ENCODE measurements at places on chromosomes 1 and 21.

GRCh38 chr1:209737118-209737505, 18.7 kb upstream of the TRAF3IP3 start:
- no peak for DNase-seq

- DNase-seq: no peak
Measured at GRCh38 chr1:173995475-173995874, 26.7 kb downstream of the RC3H1 start.

DNA sequence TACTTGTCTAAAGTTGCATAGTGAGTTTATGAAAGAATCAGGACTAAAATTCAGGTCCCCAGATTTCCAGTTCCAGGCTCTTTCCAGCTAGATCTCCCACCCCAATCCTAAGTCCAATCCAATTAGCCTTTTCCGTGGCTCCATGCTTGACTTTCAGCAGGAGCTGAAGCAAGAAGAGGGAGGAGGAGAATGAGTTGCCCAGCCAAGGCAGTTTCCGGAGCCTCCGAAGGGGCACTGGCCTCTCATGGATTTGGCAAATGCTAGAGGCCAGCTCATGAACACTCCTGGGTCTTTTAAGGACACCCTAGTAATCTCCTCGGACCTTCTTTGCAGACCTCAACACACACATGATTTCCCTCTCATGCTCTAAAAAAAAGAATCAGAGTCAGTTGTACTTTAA, 10.5 kb upstream of the LRRC52 start:
- DNase-seq: no peak

GRCh38 chr1:117582451-117582850, 23.4 kb upstream of the TENT5C start:
- no peak for DNase-seq

- no peak for DNase-seq
Measured at GRCh38 chr1:48555271-48555670, 83.3 kb upstream of the SPATA6 start.

GRCh38 chr1:118485757-118486156, 300.7 kb upstream of the SPAG17 start:
- no peak for DNase-seq

- no peak for DNase-seq
Measured at GRCh38 chr1:100622037-100622436, 84.1 kb downstream of the GPR88 start.

DNA sequence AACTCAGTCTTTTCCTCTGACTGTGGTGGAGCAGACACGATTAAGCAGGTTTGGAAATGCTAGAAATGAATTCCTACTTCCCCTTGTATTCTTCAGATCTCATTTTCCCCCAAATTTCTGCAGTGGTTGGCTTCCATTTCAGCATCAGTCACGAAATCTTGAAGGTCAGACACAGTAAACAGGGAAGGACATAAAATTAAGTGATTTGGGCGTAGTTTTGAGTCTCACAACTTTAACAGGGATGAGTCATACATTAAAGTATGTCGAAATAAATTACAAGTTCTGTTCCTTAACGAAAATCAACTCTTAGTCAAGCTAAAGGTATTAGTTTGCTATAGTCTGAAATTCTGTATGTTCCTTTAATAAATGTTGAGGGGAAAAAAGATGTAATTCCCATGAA, 61.1 kb downstream of the HNRNPR start:
- DNase-seq: no peak

Measured in effector memory CD4-positive, alpha-beta T cell (primary cell).